MCF 10A (cell line): ENCODE measurements at places on chromosomes 12 and 14. TPM values are rescaled to one million over a fixed set of nuclear protein-coding genes. Genes with fewer than 3 reads are reported as not detected.

OXA1L gene
- 100 and 103 TPM in 2 replicates for total RNA-seq

TESPA1 gene
- not detected in 2 replicates for total RNA-seq

VTI1B gene
- total RNA-seq, result 57.5 and 84.3 TPM in 2 replicates

OSGEP gene
- total RNA-seq, result 27.2 and 34.7 TPM in 2 replicates

TCL1B gene
- not detected in 2 replicates for total RNA-seq

RNASE3 gene
- not detected in 2 replicates for total RNA-seq

CRACR2A gene
- not detected in 2 replicates for total RNA-seq

LRFN5 gene
- total RNA-seq, result not detected in 2 replicates

NID2 gene
- total RNA-seq, result not detected in 2 replicates

CMTM5 gene
- not detected in 2 replicates for total RNA-seq

C14orf180 gene
- total RNA-seq, result not detected in 2 replicates
